SW 1271 (cell line): ENCODE measurements at places on chromosomes 16 and 17.

DNA sequence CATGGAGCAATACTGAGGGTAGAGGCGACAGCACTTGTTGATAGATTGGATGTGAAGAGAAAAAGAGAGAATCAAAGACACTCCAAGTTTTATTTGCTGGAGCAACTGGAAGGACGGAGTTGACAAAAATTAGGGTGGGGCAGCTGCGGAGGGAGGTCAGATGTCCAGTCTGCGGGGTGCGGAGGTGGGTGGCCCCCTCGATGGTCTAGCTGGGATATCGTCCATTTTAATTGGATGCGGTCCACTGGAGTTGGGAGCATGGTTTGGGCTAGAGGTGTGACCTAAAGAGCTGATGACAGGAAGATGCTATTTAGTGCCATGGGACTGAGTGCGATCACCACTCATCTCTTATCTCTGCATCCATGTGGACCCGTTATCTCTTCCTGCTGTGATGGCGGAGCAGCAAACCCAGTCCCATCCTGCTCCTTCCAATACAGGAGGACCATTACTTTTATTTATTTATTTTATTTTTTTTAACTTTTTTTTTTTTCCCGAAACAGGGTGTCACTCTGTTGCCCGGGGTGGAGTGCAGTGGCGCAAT, 48.3 kb upstream of the CBX4 start:
- DNase-seq, result no peak

DNA sequence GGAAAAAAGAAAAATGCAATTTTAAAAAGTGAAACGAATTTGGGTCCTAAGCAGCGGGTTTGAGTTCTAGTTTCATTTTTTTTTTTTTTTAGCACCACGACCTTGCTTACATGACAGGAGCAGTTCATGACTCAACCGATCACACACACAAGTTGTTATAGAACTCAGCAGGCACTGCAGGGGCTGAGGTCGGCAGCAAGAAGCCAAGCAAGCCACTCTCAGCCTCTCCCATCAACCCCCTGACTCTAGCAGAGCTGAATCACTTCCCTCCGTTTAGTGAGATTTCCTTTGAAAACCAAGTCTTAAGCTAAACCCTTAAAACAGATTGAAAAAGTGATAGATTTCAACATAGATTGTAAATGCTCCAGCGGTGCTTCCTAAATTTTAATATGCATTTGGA, 520.8 kb downstream of the HAPSTR1 start:
- no peak for DNase-seq

DNA sequence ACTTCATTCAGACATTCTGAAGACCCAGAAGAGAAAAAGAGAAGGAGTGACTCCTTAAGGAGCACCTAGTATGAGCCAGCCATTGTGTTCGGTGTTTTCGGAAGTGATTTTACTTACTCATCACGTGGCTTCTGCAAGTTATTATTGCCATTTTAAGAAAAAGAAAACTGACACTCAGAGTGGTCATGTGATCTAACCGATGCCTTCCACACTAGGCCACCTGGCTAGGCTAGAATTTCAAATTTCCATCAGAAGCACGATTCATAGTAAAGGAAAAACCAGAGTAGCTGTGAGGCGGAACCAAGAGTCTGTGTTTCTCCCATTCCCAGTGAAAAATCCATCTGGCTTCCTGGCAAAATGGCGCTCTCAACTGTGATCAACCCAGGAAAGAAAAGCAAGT, 32.0 kb downstream of the GTF3C1 start:
- DNase-seq, result no peak

- DNase-seq, result peak; percentile 43
Measured at GRCh38 chr16:30054959-30055553, 10.5 kb upstream of the ALDOA start.

- DNase-seq, result no peak
Measured at GRCh38 chr16:3194792-3195191, 6.8 kb downstream of the OR1F1 start.
